Hypothalamus (tissue), 51 donors: ENCODE measurements at places on chromosomes 7 and 10.

- no peak for DNase-seq
These were observed 18.9 kb downstream of the ANLN start for GRCh38 chr7:36408589-36408988.

- DNase-seq = no peak
These were observed 8.1 kb downstream of the CCDC6 start for GRCh38 chr10:59898125-59898835.

- no peak for DNase-seq
These were observed 236.5 kb downstream of the SKAP2 start for GRCh38 chr7:26627891-26628341.

GRCh38 chr7:26485367-26485934 lies 193.8 kb downstream of the SNX10 start:
- DNase-seq = no peak

- no peak for DNase-seq
These were observed 65.5 kb downstream of the C10orf143 start for GRCh38 chr10:130045091-130045652.

GRCh38 chr10:99411546-99411945 lies 18.9 kb downstream of the GOT1 start:
- no peak for DNase-seq

DNA sequence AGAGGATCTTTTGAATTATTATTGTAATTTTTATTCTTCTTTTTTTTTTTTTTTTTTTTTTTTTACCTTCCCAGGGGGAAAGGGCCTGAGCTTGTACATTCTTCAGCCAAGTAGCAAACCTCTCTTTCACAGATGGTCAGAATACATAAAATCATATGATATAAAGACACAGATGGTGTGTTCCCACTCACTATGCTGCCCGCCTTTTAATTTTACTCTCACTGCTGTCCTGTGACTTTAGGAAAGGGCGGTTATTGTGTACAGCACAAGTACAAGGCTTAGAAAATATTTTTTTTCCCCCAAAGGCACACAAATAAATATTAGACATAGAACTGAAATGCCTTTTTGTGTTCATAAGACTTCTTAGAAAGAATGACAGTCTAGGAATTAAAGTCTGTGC lies 213.6 kb downstream of the RPS24 start:
- no peak for DNase-seq

DNA sequence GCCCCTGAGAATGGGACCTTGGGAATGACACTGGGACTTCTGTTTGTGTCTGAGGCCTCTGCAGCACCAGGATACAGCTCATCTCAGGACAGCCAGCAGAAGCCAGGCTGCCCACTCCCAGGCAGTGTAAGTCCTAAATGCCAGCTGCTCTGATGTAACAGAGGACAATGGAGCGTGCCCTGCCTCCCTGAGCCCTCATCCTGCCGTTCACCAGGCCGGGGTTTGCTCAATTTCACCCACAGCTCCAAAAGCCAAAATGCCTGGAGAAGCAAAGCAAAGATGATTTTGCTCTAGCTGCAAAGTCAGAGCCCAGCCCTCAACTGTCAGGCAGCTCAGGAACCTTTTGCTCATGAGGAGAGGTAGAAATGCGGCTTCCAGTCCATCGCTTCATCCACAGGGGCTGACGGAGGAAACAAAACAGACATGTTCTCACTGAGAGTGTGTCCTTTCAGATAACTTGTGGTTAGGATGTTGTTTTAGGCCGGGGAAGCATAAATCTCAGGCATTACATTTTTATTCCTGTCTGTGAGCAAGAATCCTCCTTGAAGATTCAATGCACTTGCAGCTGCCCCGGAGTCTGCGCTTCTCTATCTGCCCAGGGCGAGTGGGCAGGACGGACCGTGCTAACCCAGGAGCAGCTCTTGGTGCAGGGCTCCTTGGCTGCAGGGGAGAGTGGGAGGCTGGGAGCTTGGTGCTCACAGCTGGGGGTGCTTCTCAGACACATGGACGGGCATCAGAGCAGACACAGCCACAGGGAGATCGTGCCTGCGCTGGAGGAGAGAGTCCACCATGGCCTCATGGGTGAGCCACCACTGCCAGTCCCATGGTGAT lies 83.2 kb upstream of the CHST15 start:
- no peak for DNase-seq

DNA sequence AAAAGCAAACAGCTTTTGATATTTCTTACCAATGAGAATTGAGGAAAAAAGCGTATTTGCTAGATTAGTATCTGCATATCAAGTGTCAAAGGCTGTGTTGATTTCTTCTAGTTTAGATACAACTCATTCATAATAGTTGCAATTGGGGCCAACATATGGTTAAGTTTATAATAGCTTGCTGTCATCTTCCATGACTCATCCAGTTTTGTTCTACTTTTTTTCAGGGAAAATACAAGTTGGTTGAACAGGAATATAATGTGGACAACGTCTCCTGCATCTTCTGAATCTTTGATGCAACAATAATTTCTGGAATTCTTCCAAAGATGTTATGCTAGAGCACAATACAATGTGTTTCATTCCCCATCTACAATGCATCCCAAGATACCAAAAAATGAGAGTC lies 182.0 kb downstream of the THSD7A start:
- DNase-seq = no peak

DNA sequence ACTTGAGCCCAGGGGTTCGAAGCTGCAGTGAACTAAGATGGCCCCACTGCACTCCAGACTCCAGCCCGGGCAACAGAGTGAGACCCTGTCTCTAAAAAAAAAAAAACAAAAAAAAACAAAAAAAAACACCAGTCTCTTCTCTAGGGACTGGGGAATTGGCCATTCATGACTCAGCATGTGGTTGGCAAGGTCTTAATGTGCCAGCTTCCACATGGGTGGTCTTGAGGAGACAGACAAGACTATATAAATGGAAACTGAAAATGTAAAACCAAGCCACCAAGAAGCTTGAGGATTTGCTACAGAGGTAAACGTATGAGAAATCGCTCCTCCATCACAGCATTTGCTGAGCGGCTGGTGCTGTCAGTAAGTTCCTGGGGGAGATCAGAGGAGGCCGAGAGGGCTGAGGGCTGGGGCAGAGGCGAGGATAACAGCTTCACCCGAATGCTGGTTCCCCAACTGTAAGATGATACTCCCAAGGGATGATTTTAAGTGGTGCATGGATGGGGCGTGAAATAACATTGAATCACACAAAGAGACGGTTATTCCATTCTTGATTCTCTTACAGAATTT lies 128.7 kb downstream of the C10orf105 start:
- no peak for DNase-seq

DNA sequence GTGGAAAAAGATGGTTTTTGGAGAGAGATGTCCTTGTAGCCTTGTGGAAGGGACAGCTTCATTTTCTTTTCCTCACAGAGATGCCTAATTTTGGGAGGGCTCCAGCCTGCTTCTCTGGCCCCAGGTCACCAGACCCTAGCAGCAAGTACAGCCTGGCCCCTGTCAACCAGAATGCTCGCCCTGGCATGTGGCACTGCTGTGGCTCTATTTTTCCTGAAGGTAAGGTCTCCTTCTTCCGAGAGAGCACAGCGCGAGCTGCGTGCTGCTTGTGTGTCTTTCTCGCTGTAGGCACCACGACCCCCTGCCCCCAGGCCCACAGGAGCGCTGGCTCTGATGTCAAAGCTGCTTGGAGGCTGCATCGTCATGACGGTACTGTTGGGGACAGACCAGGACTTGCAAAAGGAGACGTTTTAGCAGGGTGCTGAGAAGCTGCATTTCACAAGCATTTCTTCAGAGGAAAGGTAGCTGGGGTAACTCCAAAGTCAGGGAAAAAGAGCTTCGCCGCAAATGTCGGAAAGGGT lies 58.7 kb downstream of the CLEC2L start:
- DNase-seq = no peak
